ENCODE measurements at places on chromosomes 11 and 22.

DNA sequence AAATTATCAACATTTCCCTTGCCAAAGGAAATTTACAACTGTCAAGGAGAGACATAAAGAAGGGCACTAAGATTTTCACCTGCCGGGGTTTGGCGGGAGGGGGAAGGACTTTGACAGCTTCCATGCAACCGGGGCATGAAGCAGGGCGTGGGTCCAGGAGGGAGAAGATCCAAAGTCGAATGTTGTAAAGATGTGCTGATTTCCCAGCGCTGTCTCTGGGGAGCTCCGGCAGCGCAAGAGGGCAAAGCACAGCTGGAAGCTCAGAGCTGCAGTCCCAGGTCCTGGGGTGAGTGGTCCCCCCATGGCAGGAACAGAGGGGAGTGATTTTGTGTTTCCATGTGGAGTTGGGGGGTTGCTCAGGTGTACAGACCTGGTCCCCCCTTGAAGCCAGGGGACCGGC, at the start of gene MS4A10:
Gene MS4A10, plus strand, starts transcription at position 198 of the 400 bp plus-strand sequence. CDS start 5,003 bp downstream, outside the sequence.
- no peak for DNase-seq

- DNase-seq, result no peak
These were observed 47.5 kb upstream of the AQP11 start for GRCh38 chr11:77542296-77542695.

- no peak for DNase-seq
These were observed 7.5 kb downstream of the ROBO3 start for GRCh38 chr11:124872741-124873140.

GRCh38 chr11:102957953-102958352, 2.4 kb upstream of the MMP13 start:
- no peak for DNase-seq

- no peak for DNase-seq
These were observed 94.8 kb upstream of the NTM start for GRCh38 chr11:131275580-131275979.

GRCh38 chr11:86586307-86586706, 86.1 kb downstream of the ME3 start:
- no peak for DNase-seq

DNA sequence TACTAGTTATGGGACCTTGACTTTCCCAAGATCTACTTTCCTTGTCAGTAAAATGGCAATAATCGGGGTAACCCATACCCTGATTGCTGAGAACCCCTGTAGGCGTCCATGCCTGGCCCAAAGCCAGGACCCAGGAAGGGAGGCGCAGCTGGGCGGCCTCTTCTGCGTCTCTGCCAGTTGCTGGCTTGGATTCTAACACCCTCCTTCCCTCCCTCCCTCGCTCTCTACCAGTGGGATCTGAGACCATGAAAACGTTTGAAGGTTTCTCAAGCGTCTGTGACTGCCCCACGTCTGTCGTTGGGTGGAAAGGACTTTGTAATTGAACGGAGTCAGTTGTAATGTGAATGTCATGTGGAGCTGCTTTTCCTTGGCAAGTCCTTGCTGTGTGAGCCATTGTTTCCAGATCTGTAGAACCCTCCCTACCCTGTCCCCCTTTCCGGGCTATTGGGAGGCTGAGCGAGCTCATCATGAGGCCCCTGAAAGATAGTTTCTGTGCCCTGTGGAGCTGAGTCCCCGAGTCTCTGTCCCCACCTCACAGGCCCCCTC, 47.8 kb downstream of the PARVB start:
- no peak for DNase-seq

DNA sequence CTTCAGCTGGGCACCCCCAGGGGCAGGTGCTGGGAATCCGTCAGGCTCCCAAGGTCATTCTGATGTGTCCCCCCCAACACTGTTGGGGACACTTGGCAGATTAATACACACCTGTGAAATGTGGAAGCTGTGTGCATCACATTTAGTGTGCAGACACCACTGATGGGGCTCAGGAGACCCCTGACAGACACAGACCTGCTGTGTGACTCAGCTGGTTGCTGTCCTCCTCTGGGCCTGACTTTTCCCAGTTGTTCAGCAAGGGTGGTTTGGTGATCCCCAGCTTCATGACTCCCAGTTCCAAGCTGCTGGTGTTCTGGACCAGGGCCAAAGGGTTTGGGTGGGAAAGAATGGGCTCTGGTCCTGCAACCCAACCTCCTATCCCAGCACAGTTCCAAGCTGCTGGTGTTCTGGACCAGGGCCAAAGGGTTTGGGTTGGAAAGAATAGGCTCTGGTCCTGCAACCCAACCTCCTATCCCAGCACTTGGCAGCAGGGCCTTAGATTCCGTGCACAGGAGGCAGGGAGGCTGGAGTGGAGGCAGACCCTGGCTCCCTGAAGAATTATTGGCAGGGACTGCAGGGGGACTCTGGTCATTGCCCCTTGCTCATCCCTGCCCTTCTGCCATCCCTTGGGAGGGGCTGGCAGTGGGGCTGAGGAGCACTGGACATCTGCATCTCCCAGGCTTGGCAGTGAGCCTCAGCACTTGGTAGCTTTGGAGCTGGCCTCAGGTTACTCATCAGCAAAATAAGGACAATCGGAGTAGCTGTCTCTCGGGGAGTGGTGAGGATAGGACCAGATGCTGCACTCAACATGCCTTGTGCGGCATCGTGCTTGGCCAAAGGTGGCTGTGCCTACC, 8.4 kb upstream of the OMP start:
- DNase-seq, result no peak

- DNase-seq, result no peak
These were observed 5.7 kb downstream of the MPZL2 start for GRCh38 chr11:118258410-118258809.

DNA sequence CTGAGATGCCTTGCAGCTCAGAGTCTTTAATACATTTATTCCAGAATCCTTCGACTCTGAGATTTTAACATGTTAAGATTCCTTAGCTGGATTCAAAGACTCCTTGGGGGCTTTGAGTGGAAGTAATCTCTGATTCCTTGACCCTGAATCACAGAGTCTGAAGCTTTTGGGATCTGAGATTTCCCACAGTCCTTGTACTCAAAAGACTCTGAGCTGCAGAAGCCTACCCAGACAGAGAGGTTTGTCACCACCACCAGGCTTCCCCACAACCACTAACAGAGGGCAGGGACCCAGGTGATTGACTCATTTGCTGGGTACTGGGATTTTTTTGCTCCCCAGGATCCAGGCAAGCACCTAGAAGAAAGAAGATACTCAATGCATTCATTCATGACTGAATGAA, 1.4 kb upstream of the SERPINH1 start:
- no peak for DNase-seq

DNA sequence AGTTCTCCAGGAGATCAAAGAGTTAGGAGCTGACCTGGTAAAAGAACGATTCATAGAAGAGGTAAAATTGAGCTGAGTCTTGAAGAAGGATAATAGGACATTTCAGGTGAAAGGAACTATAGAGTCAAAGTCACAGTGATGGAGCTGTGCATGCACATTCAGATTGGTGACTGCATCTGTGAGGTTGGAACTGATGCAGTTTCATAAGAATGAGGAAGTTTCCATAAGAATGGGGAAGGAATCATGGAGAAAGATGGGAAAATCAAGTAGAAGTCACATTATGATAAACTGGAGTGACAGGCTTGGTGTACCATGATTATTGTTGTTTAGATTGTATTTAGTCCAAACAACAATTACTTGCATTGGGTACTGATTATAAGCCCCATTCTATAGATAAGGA, 232.2 kb downstream of the FAM76B start:
- no peak for DNase-seq

GRCh38 chr11:118771547-118772288, 19.2 kb downstream of the DDX6 start:
- no peak for DNase-seq

- DNase-seq, result no peak
These were observed 100.0 kb upstream of the NNMT start for GRCh38 chr11:114195981-114196731.

GRCh38 chr11:59102259-59102765, 4.7 kb upstream of the FAM111B start:
- no peak for DNase-seq
